Dorsolateral prefrontal cortex (tissue), 122 donors: ENCODE measurements at places on chromosomes 12 and 14. TPM values are rescaled to one million over a fixed set of nuclear protein-coding genes. Genes with fewer than 3 reads are reported as not detected.

DNA sequence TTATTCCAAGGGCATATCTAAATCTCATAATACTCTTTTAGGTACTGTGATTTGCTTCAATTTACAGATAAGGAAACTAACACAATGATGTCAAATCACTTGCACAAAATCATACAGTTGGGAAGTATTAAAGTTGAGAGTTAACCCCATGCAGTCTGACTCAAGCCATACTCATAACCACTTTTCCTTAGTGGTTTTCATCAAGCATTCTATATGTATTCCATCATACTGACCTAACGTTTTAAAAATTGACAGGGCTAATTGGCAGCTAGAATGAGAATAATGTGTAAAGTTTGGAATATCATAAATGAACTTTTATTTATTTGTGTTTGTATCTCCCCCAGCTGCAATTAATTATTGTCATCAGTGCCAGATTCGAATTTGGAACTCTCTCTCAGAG lies 20.9 kb downstream of the PUS7L start:
- no peak for DNase-seq

Gene ANO2
- 14.5 TPM for total RNA-seq

Gene IL26
- total RNA-seq: not detected

- DNase-seq: no peak
Measured at GRCh38 chr14:61215222-61216020, 65.7 kb downstream of the TMEM30B start.
